Effector memory CD4-positive, alpha-beta T cell (primary cell): ENCODE measurements at places on chromosomes 4 and X.

GRCh38 chr4:153079857-153080391 lies 124.3 kb upstream of the TRIM2 start:
- no peak for DNase-seq

GRCh38 chrX:150184491-150184890 lies 178.6 kb upstream of the MAMLD1 start:
- no peak for DNase-seq

DNA sequence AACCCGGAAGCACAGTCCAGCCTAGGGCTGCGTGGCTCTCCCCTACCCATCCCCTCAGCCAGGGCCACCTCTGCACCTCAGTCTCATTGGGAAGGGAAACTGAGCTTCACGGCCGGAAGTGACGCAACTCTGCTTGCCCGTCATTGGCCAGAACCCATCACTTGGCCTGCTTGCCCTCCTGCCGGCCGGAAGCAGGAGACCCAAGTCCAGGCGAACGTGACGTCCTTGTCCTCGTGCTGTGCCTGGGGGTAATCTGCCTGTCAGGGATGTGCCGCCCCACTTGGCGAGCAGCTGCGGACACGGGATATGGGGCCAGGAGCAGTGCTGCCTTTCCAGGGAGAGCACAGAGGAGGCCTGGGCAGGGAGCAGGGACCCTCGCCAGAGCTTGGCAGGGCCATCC lies 31.2 kb downstream of the ZFYVE28 start:
- no peak for DNase-seq

DNA sequence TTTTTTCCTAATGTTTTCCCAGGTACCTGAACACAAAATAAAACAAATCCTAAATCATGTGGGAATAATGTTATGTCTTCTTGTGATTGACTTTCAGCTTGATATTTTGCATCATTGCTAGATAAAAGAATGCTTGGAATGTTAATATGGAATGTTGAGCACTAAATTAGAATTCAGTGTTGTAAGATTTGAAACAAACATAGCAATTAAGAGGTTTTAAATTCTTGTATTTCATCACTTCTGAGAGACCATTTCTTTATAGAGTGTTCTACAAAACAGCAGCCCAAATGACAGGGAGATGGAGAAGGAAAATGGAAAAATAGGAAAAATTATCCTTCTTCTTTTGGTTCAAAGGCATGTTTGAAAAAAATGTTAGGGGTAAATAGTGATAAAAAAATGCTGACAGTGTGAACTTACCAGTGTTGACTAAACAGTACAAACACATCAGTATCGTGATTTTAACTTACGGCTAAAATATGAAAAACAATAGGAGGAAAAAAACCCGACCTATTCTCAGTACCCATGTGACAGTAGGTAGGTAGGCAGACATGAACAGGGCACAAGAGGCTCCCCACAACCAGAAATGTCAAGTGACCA lies 102.6 kb upstream of the PDE5A start:
- no peak for DNase-seq

DNA sequence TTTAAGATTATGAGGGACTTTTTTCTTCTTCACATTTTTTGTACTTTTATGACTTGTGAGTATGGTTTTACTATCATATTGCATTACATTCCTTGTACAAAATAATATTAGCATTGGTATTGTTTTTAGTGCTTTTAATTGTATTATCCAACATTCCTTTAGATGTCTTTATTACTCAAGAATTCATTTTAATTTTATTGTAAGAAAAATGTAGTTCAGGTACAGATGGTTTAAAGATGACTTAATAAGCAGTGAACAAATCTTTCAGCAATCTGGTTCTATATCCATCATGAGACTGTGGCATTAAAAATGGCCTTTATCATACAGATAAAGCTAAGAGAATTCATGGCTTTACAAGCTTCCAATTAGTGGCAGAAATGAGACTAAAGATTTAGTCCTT lies 191.6 kb downstream of the ANTXR2 start:
- DNase-seq, result no peak
